ENCODE measurements at places on chromosomes 4 and X.

DNA sequence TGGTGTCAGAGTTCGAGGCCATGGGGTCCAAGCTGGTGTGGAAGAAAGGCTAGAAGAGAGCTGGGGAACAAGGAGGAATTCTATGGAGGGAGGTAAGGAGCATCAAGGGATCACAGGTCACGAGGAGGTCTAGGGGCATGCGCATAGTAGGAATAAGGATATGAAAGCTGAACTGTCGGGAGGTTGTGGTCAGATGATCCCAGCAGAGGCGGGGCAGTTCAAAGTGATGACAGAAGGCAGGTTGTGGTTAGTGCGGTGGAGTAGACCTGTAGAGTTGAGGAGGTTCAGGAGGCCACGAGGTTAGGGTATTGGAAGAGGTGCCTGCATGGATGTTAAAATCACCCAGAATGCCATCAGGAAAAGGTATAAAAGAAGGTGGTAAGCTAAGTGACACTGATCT is 156.3 kb downstream of the TMEM164 start:
- no peak for DNase-seq

GRCh38 chr4:8035371-8035780 is 95.7 kb upstream of the AFAP1 start:
- no peak for DNase-seq

DNA sequence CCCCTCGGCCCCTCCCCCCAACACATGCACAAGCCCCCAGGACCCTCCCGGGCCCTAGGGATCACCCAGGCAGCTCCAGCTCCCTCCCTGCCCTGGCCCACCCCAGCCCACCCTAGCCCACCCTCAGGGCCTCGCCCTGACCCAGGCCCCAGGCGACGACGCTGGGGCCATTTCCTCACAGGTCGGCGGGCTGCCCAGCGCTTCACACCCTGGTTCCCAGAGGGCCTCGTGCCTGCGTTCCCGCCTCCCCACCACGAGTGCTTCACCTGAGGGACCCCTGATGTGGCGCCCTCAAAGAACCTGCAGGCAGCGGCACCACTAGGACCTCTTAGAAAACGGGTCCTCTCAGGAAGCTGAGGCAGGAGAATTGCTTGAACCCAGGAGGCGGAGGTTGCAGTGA is 341 bp downstream of the FAM9B start:
- DNase-seq: no peak

DNA sequence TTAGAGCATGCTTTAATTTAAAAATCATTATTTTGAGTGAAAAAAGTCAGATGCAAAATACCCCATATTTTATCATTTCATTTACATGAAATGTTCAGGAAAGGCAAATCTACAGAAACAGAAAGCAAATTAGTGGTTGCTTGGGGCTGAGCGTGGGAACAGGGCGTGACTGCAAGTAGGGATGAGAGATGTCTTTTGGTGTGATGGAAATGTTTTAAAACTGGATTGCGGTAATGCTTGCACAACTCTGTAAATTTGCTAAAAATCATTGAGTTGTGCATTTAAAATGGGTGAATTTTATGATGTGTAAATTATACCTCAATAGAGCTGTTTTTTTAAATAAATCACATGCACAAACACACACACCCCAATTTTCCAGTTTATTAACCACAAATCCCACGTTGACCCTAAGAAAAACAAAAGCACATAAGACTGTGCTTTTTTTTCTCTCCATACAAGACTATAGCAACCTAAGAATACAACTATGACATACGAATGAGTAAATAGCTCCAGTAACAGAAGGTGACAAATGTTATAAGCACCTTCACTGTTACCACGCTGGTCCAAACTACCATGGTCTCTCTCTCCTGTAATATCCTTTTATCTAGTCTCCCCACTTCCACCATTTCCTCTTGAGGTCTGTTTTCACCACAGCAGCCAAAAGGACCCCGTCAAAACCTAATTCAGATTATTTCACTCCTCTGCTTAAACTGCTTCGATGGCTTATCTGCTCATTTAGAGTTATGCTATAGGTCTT is 37.2 kb downstream of the FRMD7 start:
- no peak for DNase-seq

GRCh38 chr4:173417833-173418232 is 18.9 kb upstream of the SCRG1 start:
- no peak for DNase-seq

DNA sequence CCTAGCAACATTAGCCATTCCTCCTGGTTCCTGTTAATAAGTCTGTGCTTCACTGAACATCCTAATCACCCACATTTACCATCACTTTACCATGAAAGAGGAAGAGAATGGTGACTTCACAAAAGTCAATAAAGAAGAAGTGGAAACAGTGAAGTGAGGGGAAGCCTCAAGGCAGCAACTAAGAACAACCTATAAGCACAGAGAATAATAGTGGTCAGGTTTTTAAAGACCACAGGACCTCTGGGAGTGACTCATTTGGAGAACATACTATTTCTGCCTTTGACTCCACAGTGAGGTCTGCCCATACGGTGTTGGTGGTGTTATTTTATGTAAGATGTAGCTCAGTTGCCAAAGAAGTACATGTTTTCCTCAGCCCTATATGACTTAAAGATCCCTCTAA is 86.0 kb upstream of the TET2 start:
- DNase-seq: no peak

DNA sequence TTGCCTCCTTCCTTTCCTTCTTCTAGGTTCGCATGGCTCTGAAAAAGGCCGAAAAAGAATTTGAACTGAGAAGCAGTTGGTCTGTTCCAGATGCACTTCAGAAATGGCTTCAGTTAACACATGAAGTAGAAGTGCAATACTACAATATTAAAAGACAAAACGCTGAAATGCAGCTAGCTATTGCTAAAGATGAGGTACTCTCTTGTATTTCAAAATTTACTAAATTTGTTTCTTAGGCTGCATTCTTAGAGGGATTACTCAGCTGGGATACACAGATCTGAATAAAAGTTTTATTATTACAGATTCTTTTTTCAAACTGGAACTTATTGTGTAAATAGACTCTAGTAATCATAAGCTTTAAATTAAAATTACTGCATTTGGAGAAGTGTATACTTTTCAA is 146.9 kb downstream of the STIM2 start:
- no peak for DNase-seq

DNA sequence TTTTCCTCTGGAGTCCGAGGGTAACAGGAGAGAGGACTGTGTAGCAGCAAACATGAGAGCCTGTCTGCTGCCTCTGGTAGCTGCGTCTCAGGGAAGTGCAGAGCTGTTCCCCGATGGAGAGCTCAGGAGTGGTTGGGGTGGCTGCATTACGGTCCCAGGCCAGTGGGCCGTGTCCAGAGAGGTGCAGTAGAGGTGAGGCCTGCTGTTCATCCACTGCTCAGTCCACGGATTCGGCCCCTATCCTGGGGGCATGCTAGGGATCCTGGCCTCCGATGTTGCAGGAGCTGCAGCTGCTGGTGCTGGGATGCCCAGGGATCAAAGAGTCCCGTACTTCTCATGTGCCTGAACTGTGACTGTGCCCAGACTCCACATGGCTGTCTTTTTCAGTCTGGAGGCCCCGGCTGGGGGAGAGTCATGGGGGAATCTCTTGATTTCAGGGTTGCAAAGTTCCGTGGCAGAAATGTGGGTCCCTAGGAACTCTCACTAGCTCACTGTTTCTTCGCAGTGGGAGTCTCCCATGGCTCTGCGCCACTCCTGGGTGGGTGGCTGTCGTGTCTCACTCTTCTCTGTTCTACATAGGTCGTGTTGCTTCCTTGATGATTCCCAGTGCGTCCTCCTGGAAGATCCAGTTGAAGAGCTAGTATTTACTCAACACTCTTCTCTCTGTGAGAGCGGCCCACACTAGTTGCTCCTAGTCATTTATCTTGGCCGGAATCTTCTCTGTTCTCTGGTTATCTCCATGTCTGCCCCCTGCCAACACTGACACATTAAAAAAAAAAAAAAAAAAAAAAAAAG is 109.5 kb upstream of the CENPE start:
- DNase-seq: no peak

- DNase-seq: no peak
Observed at GRCh38 chr4:182278729-182279128, 35.5 kb downstream of the TENM3 start.

DNA sequence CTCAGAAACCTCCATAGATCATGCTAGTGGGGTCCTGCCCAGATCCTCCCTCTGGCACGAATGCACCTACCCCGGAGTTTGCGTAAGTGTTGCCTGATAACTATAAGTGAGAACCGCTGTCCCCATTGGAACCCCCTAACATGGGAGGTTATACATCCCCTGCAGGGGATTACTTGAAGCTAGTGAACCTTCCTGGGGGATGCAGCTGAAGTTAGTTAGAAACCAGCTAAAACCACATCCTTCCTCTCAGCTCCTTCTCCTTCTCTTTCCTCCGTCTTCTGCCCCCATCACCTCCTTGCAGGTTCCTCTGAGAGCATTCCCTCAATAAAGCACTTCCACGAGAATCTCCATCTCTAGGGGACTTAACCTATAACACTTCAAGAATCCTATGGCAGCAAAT is 95.0 kb downstream of the ZNF827 start:
- no peak for DNase-seq

GRCh38 chrX:119878740-119879139 is 7.1 kb downstream of the NDUFA1 start:
- no peak for DNase-seq

- DNase-seq: no peak
Observed at GRCh38 chr4:3331511-3332394, 38.9 kb downstream of the RGS12 start.

- no peak for DNase-seq
Observed at GRCh38 chr4:129515356-129515755, 419.4 kb downstream of the C4orf33 start.

DNA sequence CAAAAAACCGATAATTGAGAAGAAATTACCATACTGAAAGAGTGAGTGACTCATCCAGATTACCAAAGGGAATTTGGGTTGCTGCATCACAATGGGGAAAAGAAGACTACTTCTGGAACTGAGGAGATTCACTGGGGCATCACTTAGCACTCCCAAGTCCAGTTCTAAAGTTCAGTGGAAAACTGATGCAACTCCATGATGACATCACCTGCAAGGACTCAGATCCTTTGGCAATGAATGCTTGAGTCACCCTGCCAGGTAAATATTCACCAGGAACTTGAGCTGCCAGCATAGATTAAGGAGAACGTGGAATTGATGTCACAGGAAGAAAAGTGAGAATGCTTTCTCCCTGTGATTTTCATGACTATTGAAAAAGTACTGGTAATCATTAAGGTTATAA is 32.0 kb upstream of the SMIM10L2A start:
- DNase-seq: no peak

- DNase-seq: no peak
Observed at GRCh38 chr4:82629238-82630000, 67.6 kb upstream of the TMEM150C start.

GRCh38 chr4:73006286-73006990 is 63.1 kb downstream of the COX18 start:
- DNase-seq: no peak

DNA sequence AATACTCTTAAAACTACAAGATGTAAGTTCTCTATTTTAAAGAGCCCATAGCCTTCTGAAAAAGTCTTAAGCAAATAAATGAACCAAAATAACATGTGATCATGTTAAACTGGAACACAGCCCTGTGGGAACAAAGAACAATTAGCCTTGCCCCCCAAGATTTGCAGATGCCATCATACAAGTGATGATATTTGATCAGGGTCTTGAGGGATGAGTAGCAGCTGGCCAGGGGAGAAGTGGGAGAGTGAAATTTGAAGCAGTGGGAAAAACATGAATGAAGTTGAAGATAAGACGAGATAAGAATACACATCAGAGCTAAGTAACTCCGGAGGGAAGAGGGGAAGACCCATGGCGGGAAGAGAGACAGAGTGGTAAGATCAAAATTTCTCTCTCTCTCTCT is 450.1 kb upstream of the FTHL17 start:
- no peak for DNase-seq

- DNase-seq: no peak
Observed at GRCh38 chr4:80336582-80336981, 1.1 kb downstream of the CFAP299 start.

- no peak for DNase-seq
Observed at GRCh38 chrX:41333003-41333743, 789 bp upstream of the DDX3X start.

DNA sequence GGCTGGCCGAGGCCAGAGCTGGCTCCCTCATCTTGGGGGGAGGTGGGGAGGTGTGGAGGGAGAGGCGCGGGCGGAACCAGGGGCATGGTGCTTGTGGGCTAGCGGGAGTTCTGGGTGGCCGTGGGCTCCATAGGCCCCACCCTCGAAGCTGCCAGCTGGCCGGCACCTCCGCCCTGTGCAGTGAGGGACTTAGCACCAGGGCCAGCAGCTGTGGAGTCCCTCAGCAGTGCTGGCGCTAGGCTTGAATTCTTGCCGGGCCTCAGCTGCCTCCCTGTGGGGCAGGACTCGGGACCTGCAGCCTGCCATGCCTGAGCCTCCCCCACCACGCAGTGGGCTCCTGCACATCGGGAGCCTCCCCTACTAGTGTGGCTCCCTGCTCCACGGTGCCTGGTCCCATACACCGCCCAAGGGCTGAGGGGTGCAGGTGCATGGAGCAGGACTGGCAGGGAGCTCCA is 603.3 kb downstream of the PCDH18 start:
- DNase-seq: no peak

DNA sequence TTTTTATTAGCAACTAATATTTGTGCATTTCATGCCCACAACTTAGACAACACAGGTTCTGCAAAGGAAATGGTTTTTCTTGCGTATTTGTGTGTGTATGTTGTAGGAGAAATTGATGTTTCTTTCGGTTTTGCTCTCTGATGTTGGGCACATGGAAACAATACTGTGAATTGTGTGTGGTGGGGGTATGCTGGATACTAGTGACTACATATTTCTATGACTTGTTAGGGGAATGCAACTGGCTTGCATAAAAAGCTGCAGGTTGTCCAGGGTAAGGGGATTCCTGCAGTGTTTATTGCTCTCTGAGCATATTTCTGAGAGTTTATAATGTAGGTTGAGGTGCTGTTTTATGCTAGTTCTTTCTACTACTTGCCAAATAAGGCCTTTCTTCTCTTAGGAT is 11.6 kb downstream of the DLG3 start:
- DNase-seq: no peak

DNA sequence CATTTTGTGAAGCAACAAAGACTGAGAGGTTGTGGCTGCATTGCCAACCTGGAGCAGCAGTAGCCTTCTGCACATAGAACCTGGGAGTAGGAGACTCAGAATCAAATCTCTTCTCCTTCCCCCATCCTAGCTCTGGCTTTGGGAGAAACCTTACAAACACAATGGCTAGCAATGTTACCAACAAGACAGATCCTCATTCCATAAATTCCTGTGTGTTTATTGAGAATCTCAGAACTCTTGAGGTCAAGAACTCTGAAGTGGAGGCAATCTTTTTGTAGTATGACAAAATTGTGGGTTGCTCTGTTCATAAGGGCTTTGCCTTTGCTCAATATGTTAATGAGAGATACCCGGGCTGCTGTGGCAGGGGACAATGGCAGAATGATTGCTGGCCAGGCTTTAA is 406.7 kb upstream of the SPANXN1 start:
- no peak for DNase-seq

Measured in cortex of kidney (tissue), 1 donor.